ENCODE measurements at places on chromosomes 3 and 15.

DNA sequence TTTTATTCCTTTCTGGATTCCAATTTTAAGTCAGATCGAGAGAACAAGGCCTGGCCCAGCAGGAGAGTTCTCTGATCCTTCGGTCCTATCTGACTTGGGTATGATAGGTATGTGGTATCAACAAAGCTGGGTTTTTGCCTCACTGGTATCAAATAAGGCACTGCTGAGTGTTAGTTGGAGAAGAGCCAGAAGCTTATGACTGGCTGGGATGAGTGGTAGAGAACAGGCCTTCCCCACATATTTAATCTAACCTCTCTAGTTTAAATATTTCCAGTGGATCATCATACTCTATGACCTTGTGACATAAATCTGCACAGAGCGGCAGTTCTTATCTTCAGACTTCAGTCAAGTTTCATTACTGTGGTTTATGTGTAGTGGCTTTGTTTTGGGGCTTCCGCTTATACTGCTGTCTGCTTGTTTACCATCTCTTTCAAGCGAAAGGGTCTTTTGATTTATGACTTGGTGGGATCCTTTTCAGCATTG is 164.5 kb downstream of the PTPRG start:
- no peak for DNase-seq

DNA sequence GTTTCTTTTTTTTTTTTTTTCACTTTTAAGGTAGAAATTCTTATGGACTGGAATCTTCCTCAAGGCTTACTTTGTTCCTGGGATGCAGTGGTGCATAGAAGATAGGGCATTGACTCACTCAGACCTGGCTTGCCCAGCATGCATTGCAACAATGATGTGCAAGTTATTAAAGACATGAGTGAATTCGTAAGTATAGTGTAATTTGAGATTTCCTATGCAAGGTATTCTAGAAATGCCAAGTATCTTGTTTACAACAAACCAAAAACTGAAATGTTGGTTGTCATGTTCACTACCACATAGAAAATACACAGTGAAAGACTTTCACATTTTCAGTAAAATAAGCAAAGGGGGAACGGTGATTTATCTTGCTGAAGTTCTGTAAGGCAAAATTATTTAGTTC is 56.5 kb upstream of the FNDC3B start:
- no peak for DNase-seq

GRCh38 chr3:104316118-104316517 is 1050.6 kb upstream of the ALCAM start:
- no peak for DNase-seq

DNA sequence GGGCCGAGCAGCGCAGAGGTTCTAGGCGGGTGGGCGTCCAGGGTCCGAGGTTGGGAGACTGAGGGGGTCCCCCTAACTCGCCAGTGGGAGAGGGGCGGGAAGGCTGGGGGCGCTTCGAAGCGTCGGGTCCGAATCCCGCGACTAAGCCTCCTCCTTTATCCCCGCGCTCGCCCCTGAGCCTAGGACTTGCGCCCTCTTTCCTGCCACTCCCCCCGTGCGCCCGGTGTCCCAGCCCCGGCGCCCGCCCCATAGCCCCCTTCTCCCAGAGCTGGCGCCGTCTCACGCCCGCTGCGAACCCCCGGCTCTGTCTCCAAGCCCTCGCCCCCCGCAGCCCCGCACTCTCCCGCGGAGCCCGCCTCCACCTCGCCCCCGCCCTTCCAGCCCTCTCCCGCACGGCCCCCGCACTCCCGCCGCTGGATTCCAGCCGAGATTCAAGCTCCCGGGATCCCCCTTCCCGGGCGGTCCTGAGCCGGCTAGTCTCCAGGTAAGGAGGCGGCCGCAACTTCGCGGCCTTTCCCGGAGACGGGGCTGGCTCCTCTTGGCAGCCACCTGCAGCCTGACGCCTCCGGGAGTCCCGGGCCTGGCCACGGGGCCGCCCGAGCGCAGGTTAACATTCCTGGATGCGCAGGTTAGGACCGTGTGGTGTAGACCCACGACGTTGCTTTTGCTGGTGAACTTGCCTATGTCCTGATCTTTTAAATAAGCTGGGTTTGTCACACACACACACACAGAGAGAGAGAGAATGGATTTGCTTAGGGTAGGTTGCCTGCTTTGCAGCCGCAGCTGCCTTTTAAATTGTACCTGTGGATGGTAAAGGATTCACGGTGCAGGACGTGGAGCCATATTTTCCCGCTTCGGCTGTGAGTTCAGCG is 563 bp downstream of the PXYLP1 start:
- no peak for DNase-seq

DNA sequence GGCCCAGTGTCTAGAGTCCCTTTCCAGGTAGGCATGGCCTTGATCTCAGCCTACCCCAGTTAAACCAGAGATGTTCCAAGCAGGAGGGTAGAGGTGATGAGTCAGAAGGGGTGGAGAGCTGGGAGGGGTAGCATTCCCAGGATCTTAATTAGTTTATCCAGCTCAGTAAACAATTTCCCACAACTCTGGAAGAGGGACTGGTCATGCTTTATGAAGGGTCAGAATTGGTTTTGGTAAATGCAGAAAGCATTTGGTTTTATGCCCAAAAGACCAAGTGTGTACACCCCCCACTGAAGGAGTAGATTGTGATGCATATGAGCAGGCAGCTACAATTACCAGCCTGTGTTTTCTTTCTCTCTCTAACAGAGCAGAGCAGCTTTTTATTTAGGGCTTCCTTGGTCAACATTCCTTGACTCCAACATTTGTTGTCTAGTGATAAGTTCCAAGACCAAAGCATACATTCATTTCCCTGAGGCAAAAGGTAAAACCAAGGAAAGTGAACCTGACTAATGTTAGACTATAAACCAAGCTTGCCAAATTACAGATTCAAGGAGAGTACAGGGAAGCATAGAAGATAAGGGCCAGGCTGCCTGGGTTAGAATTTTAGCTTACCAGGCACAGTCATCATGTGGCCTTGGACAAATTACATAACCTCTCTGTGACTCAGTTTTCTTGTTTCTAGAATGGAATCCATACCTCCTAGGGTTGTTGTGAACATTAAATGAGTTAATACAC is 17.6 kb downstream of the EXOSC7 start:
- DNase-seq, result no peak

DNA sequence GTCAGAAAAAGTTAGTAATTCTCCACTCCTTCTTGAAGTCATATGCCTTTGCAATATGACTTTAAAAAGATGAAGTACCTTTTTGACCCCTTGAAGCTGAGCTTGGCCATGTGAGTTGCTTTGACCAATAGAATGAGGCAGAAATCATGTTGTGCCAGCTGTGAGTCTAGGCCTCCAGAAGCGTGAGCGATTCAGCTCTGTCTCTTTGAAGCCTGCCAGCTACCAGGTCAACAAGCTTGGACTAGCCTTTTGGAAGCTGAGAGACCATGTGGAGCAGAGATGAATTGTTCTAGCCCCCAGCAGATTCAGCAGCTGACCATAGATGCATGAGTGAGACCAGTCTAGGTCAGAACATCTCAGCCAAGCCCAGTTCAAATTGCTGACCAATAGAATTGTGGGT is 69.8 kb upstream of the EOMES start:
- DNase-seq, result no peak

DNA sequence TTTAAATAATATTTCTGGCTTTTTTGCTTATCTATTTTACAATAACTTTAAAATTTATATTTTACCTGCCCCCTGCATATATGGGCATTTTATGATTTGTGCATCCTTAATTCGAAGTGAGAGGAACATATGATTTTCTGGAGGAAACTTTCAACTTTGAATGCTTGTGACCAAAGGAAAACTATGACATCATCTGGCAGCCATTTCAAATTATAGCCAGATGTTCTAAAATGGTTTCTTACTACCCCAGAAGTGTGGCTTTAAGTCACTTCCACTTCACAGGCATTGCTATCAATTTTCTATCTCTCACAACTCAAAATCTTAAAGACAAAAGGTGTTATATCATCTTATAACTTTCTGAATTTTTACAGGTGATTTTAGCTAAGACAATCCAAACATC is 508.8 kb downstream of the RBMS3 start:
- DNase-seq, result no peak

GRCh38 chr3:37979541-37980461 is 10.8 kb upstream of the VILL start:
- no peak for DNase-seq

DNA sequence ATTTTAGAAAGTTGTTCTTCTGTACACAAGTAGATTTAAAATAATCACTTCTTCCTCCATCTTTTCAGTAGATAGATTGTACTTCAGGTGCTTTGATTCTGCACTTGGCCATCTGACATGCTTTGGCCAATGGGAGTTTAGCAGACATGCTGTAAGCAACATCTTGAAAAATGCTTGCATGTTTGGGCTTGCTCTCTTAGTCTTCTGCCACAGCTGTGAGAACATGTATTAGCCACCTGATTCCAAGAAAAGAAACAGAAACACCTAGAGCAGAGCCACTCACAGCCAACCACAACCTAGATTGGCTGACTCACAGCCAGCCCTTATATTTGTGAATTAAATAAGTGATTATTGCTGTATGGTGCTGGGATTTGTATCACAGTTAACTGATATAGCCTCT is 70.2 kb upstream of the GADL1 start:
- no peak for DNase-seq

DNA sequence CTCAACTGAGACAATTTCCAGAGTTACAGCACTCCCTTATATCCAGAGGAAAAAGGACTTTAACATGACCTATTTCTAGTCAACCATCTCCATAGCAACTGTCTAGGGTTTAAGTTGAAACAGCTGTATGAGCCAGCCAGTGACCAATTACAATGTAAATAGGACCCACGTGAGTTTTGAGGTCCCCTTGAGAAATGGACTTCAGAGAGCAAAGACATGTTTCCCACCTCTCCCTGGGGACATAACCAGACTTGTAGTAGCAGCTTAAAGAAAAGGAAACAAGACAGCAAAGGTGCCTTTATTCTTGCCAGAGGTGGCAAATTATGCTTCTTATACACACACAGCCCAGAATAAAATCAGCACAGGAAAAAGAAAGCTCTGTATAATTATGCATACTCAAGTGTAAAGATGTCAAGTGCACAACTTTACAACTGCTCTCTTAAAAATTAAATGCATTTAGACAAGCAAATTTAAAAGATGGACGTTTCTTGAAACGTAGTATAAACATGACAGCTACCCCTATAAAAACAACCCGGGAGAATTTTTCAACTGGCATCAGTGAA is 40.2 kb downstream of the SUMF1 start:
- no peak for DNase-seq

- DNase-seq, result no peak
Observed at GRCh38 chr15:36331531-36332275, 247.7 kb upstream of the CDIN1 start.

DNA sequence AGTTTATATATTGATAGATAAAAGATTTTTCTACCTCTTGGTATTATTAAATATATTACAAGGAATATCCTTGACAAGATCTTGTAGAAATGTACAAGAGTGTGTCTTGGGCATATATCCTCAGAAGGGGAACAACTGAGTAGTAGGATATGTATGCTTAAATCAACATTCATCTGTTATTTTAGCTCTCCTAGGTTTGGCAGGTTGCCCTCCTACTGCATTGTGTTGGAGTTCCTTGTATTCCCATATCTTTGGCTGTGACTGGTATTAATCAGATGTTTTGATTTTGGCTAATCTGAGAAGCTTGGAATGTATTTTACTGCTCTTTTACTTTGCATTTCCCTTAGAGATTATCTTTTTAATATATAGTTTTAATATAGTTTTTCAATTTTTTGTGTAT is 4.6 kb downstream of the MYRIP start:
- DNase-seq, result no peak

DNA sequence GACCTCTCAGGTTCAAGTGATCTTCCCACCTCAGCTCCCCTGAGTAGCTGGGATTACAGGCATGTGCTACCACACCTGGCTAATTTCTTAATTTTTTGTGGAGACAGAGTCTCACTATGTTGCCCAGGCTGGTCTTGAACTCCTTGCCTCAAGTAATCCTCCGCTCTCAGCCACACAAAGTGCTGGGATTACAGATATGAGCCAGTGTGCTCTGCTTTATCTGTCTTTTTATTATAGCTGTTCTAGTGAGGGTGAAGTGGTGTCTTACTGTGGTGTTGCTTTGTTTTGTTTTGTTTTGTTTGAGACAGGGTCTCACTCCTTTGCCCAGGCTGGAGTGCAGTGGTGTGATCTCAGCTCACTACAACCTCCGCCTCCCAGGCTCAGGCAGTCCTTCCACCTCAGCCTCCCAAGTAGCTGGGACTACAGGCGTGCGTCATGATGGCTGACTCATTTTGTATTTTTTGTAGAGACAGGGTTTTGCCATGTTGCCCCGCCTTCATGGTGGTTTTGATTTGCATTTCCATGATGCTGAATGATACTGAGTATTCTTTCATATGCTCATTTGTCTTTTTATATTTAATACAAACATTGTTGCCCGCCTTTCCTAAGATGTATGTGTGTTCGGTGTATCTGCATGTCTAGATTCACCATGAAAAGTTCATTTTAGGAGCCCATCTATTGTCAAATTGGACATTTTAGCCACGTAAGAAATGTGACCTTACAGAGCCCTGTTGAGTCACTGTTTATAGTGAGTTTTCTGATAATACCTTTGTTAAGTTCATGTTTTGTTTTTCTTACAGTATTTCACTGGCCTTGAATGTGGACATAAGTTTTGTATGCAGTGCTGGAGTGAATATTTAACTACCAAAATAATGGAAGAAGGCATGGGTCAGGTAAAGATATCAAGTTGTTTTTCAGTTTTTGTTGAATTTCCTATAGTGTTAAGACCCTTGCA is 80.6 kb downstream of the ARIH1 start:
- DNase-seq, result no peak

GRCh38 chr3:150220041-150220440 is 188.1 kb upstream of the TSC22D2 start:
- DNase-seq, result no peak

DNA sequence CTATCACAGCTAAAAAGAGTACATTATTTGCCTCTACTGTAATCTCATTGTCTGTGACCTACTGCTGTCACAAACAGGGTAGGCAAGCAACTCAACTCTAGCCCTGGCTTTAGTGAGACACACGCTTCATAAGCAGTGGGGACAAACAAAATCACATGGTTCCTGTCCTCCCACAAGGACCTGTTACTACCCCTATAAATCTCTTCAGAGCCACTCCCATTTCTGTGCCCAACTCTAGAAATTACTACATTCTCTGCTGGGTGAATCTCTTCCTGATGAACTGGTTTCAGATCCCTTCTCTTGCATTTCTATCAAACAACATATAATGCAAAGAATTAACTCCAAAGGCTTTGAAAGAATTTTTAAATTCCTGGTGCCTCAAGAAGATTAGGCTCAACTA is 117.3 kb downstream of the DMXL2 start:
- DNase-seq, result no peak

DNA sequence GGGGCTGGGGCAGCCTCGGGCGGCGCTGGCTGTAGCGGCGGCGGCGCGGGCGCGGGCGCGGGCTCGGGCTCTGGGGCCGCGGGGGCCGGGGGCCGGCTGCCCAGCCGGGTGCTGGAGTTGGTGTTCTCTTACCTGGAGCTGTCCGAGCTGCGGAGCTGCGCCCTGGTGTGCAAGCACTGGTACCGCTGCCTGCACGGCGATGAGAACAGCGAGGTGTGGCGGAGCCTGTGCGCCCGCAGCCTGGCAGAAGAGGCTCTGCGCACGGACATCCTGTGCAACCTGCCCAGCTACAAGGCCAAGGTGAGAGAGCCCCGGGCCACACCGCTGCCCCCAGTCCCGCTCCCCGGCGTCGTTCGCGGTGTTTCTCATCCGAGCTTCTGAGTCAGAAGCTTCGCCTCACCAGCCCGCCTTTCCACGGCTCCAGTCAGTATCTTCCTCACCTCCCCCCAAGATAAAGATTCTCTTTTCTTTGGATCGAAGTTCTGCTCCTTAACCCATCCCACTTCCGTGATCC is 600 bp downstream of the FBXO45 start:
- peak; percentile 38 for DNase-seq

GRCh38 chr3:172542999-172543398 is 19.8 kb upstream of the TNFSF10 start:
- no peak for DNase-seq
